ENCODE measurements at places on chromosomes 11 and 22.
A peak's percentile ranks its signal among the peaks of the same experiment; 100 is the strongest.

- peak; percentile 73 for DNase-seq
These were observed at the start of gene PHLDA2 for GRCh38 chr11:2928605-2929530. TSS of gene PHLDA2 (minus strand) at chr11:2929420. CDS start at chr11:2929364, 56 bp downstream.

GRCh38 chr22:41722496-41722895 is 23.2 kb downstream of the MEI1 start:
- DNase-seq: no peak

- no peak for DNase-seq
These were observed 735.5 kb downstream of the KCNA4 start for GRCh38 chr11:29281271-29281777.

- DNase-seq: peak; percentile 52
These were observed 60.2 kb downstream of the ENDOD1 start for GRCh38 chr11:95149651-95150364.

GRCh38 chr11:17638311-17638710 is 81.1 kb upstream of the MYOD1 start:
- DNase-seq: no peak

Data from colonic mucosa (tissue), 4 donors.